ENCODE measurements at places on chromosomes 5 and 9.

DNA sequence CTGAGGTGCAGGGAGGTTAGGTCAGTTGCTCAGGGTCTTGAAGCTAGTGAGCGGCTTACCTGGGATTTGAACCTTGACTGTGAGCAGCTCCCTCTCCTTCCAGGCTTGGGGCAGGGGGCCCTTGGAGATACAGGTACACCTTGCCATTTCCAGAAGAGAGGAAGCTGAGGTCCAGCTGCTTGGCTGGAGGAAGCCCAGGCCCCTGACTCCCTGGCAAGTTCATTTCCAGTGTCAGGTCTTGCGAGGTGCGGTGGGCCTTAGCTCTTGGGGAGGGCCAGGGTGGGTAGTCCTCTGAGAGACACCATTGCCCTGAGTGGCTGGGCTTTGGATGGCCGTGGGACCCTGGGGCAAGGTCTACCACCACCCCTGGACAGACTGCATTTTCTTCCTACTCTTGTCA, 9.3 kb downstream of the PPARGC1B start:
- no peak for DNase-seq

- peak; percentile 27 for DNase-seq
Measured at GRCh38 chr5:112878760-112879159, 17.7 kb downstream of the SRP19 start.

- no peak for DNase-seq
Measured at GRCh38 chr9:82894548-82894947, 168.4 kb downstream of the RASEF start.

DNA sequence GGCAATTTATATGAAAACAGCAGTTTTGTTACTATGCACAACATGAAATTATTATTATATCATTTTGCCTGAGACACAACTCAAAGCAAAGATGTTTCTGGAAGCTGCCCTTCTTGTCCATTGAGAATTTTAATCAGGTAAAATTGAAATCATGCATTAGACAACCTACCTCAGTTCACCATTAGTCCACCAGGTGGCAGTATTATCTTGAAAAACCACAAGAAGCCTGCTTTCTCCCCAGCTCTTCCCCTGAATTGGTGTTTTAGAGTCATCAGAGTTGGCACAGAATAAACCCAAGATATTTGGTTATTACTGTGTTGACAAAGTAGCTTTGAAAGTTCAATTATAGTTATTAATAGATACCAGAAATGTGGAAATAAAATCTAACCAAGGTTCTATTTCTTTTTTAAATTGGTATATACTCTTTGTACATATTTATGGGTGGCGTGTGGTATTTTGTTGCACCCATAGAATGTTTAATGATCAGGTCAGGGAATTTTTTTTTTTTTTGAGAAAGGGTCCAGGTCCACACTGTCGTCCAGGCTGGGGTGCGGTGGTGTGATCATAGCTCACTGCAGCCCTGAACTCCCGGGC, 25.7 kb downstream of the UTP15 start:
- peak; percentile 23 for DNase-seq

- DNase-seq, result no peak
Measured at GRCh38 chr9:101427358-101427757, 8.2 kb downstream of the ALDOB start.

GRCh38 chr5:142772446-142773293, 2.5 kb downstream of the ARHGAP26 start:
- no peak for DNase-seq

GRCh38 chr5:42781584-42781983, 25.0 kb downstream of the CCDC152 start:
- no peak for DNase-seq

DNA sequence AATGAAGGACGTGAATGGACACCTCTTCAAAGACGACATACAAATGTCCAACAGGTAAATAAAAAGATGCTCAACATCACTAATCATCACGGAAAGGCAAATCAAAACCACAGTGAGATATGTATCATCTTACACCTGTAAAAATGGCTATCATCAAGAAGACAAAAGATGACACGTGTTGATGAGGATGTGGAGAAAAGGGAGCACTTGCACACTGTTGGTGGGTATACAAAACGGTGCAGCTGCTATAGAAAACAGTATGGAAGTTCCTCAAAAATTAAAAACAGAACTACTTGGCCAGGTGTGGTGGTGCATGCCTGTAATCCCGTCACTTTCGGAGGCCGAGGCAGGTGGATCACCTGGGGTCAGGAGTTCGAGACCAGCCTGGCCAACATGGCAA, 47.9 kb downstream of the STK10 start:
- no peak for DNase-seq

DNA sequence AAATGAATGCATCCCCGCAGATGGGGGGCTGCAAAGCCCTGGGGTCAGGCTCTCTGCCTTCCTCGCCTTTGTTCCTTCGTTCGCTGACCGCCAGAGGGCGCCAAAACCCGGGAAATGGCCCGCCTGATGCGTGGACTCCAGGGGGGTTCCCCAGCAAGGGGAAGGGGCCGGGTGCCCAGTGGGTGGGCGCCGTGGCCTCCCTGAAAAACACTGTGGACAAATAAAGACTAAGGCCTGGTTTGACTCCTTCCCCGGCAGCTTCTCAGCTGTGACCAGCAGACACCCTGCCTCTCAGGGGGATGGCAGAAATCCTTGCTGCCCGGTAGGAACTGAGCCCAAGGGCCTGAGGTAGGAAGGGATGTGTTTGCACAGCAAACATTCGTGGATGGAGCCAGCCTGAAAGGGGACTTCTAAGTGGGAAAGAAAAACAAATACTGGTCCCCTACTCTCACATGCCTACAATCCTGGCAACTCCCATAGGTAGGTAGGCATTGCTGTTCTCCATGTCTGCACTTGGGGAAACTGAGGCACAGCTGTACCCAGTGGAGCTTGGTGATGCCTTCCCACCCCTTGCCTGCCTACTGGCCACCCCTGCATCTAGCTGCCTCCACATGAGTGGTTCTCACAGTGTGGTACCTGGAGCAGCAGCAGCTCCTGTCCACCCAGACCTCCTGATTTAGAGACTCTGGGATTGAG, 57.7 kb downstream of the DUSP1 start:
- peak; percentile 64 for DNase-seq

GRCh38 chr9:127233550-127233949, 31.0 kb upstream of the GARNL3 start:
- DNase-seq, result no peak

DNA sequence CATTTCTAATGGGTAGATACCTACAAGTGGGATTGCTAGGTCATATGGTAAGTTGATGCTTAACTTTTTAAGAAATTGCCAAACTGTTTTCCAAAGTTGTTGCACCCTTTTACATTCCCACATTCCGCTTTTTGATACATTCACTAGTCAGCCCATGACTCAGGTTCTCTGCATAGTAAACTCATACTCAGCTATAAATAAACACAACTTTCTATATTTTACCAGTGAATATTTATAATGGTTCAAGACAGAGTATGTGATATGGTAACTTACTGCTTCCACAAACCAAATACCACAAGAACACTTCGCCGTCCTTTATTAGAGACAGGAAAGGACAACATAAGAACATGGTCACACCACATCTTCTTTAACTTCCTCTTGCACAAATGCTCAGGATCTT, 54.0 kb downstream of the PLPP1 start:
- no peak for DNase-seq

GRCh38 chr9:34203992-34204635, 25.3 kb downstream of the UBAP1 start:
- DNase-seq, result no peak

DNA sequence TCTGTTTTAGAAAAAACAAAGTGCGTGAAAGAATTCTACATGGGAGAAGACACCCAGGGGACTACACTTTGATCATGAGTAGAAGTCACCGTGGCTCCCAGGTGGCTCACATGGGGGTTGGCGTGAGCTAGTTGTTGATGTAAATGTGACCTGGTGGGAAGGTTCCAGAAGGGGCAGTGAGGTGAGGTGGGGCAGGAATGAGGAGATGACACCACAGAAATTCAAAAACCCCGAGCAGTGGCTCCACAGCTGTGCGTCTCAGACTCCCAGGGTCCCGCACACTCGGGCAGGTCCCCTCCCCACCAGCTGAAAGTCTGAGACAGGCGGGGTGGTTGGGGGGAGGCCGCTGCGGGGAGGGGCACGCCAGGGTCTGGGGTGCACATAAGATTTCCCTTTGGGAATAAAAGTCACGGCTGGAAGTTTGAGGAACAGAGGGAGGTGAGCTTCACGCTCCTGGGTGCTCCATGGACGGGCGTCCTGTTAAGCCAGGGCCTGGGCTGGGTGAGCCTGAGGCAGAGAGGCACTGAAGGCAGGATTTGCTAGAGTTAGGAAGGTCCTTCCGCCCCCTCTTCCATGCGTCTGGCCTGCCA, 29.9 kb downstream of the GLT6D1 start:
- no peak for DNase-seq

- DNase-seq, result no peak
Measured at GRCh38 chr9:126443144-126443543, 116.5 kb downstream of the MVB12B start.

DNA sequence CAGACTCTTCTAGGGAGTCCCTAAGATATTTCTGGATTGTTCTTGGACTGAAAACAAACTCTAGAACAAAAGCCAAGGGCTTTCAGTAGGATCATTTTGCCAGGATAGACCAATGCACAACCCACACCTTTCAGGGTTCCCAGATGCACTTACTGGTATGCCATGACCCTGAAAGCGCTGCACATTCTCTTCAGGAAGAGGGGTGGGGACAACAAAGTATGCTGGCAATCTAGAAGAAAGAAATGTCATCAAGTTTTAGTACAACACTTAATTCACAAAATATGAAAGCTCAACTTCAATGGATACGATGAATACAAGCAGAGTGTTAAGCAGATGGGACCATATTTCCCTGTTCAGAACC, 57.2 kb downstream of the MTMR12 start:
- DNase-seq, result no peak

- no peak for DNase-seq
Measured at GRCh38 chr9:78118742-78119473, 87.3 kb upstream of the GNAQ start.

GRCh38 chr9:133991964-133992779, at the start of gene VAV2:
VAV2 (minus strand) TSS chr9:133992324; CDS start chr9:133992278, 46 bp downstream.
- no peak for DNase-seq

- no peak for DNase-seq
Measured at GRCh38 chr5:9698125-9698826, 68.1 kb upstream of the TAS2R1 start.

Data from stimulated activated CD8-positive, alpha-beta memory T cell treated with anti-CD3 and anti-CD28 coated beads, Interleukin-15, amount 100 ng/mL, for 1 hour (primary cell).